SJSA1 (cell line): ENCODE measurements at places on chromosomes 3 and 15. TPM values are rescaled to one million over a fixed set of nuclear protein-coding genes. Genes with fewer than 3 reads are reported as not detected.

DNA sequence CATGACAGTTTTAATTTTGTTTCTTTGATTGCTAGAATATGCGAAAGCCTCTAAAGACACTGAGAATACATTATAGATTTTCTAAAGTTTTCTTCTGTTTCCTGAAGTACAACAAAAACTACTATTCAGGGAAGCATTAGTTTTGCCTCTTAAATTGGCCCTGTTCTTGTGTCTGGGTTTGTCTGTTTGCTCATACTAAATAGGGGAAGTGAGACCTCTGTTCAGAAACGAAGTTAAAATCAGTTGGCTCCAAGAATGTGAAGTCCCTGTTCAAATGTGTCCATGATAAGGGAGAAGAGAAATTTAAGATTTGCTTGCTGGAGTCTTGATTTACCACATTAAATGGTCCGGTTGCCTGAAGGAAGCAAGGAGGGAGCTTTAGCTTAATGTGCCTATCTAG is 327.3 kb upstream of the GBE1 start:
- H3K27ac ChIP-seq: no peak overlapping the region
- no peaks in the 10 kb centered on the region for H3K36me3 ChIP-seq
- H3K4me3 ChIP-seq: no peak overlapping the region
- no peak for DNase-seq

DUOXA2 gene
- total RNA-seq: not detected in 2 replicates

POLQ gene
- total RNA-seq: 8.0 and 9.1 TPM in 2 replicates

DNA sequence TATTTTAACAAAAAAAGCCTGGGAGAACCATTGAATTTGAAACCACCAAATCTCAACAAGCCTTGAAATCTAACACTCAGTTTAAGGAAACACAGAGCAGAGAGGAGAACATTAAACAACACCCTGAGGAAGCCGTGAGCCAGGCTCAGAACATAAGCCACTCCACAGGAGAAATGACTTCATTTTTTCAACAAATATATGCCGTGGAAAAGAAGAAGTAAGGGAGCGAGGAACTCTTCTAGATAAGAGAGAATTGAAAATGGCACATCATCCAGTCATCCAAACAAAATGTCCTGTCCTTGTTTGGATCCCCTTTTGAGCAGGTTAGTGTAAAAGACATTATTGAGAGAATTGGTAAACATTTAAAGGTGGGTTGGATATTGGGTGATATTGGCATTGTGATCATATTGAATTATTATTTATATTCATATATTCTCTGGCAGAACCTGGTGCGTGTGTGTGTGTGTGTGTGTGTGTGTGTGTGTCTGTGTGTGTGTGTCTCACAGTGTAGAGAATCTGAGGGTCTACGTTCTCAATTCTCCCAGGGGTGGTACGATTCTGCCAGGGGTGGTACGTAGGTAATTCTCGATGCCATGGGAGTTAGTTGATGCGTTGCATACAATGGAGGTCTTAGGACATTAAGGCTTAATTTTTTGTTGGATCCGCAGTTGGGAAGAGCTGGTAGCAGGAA is 94.4 kb downstream of the ST6GAL1 start:
- H3K27ac ChIP-seq: no peak overlapping the region
- H3K4me1 ChIP-seq: no peaks in the 10 kb centered on the region
- no peak overlapping the region for H3K4me3 ChIP-seq
- no peaks in the 10 kb centered on the region for H3K36me3 ChIP-seq
